Activated naive CD4-positive, alpha-beta T cell treated with anti-CD3 and anti-CD28 coated beads for 36 hours (primary cell): ENCODE measurements at places on chromosomes 7 and 10.

- no peak for DNase-seq
Observed at GRCh38 chr10:53153831-53154230, 381.2 kb upstream of the MBL2 start.

GRCh38 chr7:36155811-36156361, 2.8 kb downstream of the EEPD1 start:
- DNase-seq = no peak

GRCh38 chr7:1275451-1276381, 43.0 kb downstream of the UNCX start:
- no peak for DNase-seq

DNA sequence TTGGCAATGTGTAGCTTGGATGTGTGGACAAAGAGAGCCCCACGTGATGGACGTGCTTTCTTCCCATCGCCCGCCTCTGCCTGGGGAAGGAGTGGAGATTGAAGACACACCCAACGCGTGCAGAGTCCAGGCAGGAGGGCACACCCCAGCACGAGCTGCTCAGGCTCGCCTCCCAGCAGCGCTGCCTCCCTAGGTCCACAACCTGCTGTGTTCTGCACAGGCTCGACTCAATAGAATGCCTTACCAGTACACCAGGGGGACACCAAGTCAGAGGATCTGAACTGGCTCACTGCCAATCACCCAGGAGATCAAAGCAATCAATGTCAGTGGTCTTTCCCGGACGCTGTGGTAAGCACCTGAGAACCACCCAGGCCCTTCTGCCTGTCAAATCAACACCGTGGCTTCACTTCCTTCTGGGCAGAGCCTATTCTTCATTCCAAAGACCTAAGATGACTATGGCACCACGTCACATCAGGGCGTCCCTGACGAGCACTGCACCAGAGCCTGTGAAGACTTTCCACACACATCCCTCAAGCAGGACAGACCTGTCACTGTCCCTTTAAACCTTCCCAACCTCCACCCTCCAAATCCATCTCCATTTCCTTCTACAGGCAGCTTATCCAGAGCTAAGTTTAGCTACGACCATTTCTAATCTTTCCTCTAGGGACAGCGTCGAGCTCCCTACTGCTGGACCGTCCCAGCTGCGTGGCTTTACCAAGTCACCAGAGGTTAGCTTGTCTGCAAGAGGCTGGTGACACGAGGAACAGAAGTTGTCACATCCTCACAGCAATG, 72.3 kb downstream of the AMZ1 start:
- DNase-seq = peak; percentile 20

GRCh38 chr7:100887516-100888290, 1.8 kb downstream of the UFSP1 start:
- DNase-seq = peak; percentile 68
